ENCODE measurements at places on chromosomes 16 and 17.

- peak; percentile 56 for DNase-seq
Measured at GRCh38 chr16:69397821-69398521, 12.2 kb upstream of the TERF2 start.

DNA sequence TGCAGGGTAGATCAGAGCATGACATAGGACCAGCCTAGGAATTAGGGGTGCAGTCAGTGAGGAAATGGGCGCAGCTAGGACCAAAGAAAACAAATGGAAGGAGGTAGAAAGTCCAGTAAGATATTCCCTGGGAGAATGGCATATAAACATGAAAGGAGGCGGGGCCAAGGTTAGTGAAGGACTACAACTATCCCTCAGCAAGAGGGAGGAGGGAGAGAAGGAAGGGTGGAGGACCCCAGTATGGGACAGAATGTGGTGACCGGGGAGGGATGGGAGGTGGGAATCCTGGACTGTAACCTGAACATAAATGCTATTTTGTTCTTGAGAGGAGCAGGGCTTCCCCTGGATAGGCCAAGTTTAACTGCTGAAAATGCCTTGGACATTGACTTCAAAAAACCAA, 22.8 kb downstream of the ITGB3 start:
- no peak for DNase-seq

DNA sequence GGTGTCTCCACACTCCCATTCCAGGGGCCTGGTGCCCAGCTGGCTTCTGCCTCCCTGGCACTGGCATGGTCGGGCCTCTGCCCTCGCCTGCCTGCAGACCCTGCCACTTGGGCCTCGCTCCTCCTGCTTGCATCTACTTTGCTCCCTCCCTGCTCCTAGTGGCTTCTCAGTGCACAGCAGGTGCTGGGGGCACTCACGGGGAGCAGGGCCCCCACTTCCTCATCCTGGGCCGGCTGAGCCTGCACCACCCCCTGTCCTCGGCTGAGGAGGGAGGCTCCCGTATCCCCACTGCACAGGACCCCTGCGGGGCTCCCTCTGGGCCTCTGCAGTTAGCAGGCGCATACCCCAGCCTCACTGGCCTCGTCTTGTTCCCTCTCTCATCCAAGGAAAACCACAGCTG, 35.2 kb downstream of the CIBAR2 start:
- DNase-seq = no peak

DNA sequence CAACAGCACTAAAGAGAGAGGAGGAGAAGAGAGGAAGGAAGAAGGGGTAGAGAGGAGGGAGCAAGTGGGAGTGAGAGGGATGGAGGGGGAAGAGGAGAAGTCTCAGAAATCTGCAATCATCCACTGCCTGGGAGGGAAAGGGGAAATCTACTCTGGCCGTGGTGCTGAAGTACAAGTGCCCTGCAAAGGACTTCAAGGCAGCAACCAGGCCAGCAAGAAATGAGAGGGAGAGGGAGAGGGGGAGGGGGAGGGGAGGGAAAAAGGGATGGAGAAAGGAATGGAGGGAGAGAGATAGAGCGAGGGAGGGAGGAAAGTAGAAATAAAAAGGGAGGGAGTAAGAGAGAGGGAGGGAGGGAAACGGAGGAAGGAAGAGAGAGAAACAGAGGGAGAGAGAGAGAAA, 130.8 kb upstream of the EEF2KMT start:
- no peak for DNase-seq

DNA sequence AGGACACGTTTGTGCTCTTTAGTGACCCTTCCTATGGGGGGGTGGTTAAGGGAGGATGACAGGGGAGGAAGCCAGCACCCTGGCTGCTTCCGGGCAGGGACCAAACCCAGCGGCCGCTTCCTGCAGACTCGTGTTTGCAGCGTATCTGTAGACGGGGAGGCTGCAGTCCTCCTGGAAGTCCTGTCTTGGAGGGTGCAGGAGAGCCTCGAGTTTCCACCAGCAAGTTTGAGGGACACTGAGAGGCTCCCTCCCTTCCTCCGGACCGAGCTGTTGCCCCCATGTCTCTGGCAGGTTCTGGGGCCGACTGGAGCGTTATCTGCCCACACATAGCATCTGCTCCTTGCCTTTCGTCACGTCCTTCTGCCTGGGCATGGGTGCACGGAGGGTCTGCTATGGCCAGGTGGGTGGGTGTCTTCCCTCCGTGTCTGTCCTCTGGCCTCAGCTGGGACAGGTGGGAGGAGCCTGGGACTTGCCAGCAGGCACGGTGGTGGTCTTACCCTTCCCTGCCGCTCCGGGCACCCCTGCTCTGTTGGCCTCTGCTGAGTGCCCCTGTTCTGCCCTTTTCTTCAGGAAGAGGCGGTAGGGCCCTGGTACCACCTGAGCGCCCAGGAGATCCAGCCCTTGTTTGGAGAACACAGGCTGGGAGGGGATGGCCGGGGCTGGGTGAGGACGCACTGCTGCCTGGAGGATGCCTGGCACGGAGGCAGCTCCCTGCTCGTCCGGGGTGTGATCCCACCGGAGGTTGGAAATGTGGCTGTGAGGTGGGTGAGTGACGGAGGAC, 8.8 kb downstream of the ENGASE start:
- DNase-seq = no peak

- peak; percentile 60 for DNase-seq
Measured at GRCh38 chr17:46942441-46943217, 19.7 kb downstream of the GOSR2 start.

GRCh38 chr17:39706921-39707337, 7.1 kb downstream of the ERBB2 start:
- DNase-seq = no peak

GRCh38 chr17:16129441-16130205, 85.7 kb downstream of the NCOR1 start:
- no peak for DNase-seq

GRCh38 chr16:16096121-16096857, 127.0 kb downstream of the ABCC6 start:
- DNase-seq = no peak

DNA sequence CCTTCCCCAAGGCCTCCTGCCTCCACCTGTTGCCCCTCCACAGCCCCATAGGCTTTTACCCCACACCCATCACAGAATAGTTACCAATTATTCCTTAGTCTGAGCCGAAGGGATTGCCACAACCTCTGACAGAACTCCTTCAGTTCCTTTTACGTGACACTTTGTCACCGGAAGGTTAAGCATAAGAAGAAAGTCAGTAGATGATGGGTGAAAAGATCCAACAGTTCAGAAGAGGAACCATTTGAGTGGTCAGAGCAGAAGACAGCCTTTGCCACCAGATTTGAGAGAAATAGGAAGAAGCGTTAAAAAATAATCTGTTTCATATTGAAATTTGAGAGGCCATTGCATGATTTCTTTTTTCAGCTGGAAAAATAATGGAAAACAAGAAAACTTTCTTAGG, 1.2 kb downstream of the SRR start:
- DNase-seq = no peak

DNA sequence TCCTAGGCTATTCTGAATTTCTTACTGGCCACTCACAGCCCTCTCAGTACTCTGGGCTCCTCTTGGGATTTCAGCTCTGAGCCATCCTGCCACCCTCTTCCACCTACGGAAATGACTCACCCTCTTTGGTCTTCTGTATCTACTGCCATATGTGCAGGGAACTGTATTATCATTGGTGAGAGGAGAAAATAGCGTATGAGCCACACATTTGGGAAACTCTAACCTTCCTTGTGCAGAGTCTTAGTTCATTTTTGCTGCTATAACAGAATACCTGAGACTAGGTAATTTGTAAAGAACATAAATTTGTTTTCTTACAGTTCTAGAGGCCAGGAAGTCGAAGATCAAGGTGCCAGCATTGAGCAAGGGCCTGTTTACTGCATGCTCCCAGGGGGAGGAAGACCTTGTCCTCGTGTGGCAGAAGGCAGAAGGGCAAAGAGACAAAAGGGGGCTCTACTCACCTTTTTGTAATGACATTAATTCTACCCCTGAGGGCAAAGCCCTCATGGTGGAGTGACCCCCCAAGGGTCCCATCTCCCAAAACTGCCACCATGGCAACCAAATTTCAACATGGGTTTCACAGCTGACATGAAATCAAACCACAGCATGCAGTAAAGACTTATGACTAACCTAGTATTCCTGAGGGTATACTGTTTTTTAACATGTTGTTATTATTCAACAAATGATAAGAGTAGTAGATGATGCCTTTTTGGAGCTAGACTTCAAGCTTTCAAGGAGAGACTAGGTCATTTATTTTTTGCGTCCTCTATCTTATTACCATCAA, 191.8 kb downstream of the PRKCA start:
- no peak for DNase-seq

- no peak for DNase-seq
Measured at GRCh38 chr17:55720919-55721836, 1.5 kb downstream of the TMEM100 start.

DNA sequence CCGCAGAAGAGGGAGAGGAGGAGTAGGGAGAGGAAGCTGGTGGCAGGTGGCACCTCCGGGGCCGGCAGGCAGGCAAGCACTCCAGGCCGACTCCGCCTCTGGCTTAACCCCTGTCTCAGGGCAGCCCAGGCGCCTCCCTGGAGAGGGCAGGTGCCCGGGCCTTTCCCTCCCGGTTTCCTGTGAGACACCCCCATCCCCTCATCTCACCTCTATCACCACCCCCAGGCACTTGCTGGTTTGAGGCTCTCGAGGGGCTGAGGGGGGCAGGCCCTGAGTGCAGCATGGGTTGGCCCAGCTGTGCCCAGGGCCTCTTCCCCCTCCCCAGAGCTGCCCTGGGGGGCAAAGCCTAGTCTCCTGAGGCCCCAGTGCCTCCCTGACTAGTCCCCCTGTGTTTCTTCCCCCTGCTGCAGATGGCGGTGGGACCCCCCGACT, 6.0 kb downstream of the DOC2A start:
- no peak for DNase-seq

DNA sequence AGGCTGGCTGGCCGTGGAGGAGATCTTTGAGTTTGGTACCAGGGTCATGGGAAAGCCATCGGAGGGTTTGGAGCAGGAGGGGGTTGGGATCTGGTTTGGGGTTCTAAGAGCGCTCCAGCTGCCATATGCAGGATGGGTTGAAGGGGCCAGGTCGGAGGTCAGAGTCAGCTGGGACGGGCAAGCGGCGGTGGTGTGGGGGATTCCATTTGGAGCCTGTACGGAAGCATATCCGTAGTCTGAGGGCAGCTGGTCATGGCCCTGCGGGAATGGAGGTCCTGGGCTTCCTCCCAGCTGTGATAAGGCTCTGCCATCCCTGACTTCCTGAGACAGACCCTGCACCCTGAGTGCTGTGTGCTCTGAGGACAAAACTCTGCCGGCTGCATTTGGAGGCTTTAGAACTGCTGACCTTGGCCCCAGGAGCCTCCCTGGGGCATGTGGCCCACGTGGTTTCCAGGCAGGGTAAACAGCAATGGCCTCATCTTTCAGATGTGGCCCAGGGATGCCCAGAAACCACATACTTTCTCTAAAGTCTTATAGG, 46.5 kb downstream of the ATP2C2 start:
- DNase-seq = no peak

GRCh38 chr16:71250461-71251235, 20.1 kb upstream of the HYDIN start:
- DNase-seq = no peak

- no peak for DNase-seq
Measured at GRCh38 chr17:48915459-48916282, 7.5 kb downstream of the UBE2Z start.

DNA sequence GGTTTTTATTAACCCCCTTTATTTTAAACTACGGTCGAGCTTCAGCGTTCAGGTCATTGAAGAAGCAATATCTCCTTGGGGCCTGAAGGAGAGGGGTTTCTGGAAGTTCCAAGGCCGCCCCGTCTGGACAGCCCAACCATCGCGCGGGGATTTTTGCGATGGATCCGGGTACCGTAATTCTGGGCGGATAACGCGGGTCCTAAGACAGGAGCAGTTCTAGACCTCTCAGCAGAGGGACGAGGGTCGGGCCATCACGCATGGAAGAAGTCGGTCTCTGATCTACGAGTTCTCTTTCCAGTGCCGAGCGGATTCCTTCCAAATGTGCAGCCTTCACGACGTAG, 3.6 kb downstream of the BORCS6 start:
- peak; percentile 97 for DNase-seq

GRCh38 chr17:39071573-39071972, 79.9 kb downstream of the PLXDC1 start:
- no peak for DNase-seq

DNA sequence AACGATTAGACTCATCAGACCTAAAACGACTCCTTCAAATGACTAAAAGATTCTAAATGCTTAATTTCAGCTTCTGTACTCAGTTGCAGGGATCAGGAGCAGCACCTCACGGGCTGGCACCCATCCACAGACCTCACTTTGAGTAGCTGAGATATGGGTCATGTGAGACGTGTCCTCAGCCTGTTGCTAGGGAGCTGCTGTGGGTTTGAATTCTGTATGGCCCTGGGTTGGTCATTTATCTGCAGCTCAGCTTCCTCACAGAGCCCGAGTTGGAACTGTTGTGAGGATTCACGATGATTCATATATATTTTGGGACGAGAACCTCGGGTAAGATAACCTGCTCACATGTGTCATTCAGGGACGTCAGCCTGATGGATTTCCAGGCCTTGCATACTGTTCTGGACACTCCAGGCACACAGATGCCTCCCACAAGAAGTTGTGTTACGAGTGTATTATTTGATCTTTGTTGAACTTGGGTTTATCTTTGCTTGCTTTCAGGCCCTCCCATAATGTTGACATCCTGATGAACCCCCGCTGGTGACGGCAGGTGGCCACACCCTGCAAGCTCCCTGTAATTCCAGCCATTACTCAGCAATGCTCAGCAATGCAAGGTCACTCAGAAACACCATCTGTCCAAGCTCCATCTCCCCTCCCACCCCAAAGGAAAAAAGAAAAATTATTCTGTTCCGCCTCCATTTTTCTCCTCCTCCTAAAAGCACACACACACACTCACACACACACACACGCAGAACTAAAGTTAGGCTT, 137.6 kb downstream of the RBFOX3 start:
- no peak for DNase-seq

GRCh38 chr16:89334988-89335802, 117.7 kb downstream of the ZNF778 start:
- peak; percentile 39 for DNase-seq

- no peak for DNase-seq
Measured at GRCh38 chr17:18076936-18077335, 10.8 kb upstream of the DRG2 start.

GRCh38 chr17:81825841-81826466, 7.1 kb downstream of the MCRIP1 start:
- DNase-seq = no peak

- DNase-seq = no peak
Measured at GRCh38 chr17:59454633-59455105, 110.7 kb upstream of the DHX40 start.
